ENCODE measurements at places on chromosomes 5 and 9. TPM values are rescaled to one million over a fixed set of nuclear protein-coding genes. Genes with fewer than 3 reads are reported as not detected.

SH2D3C gene
- 4.7 TPM for total RNA-seq

PCDHGB4 gene
- total RNA-seq = 6.1 TPM

GABRA6 gene
- not detected for total RNA-seq

PCDHGB5 gene
- 13.3 TPM for total RNA-seq

OTP gene
- not detected for total RNA-seq

PLK2 gene
- total RNA-seq = 46.3 TPM

RASEF gene
- 0.16 TPM for total RNA-seq

IL5 gene
- total RNA-seq = not detected

DNA sequence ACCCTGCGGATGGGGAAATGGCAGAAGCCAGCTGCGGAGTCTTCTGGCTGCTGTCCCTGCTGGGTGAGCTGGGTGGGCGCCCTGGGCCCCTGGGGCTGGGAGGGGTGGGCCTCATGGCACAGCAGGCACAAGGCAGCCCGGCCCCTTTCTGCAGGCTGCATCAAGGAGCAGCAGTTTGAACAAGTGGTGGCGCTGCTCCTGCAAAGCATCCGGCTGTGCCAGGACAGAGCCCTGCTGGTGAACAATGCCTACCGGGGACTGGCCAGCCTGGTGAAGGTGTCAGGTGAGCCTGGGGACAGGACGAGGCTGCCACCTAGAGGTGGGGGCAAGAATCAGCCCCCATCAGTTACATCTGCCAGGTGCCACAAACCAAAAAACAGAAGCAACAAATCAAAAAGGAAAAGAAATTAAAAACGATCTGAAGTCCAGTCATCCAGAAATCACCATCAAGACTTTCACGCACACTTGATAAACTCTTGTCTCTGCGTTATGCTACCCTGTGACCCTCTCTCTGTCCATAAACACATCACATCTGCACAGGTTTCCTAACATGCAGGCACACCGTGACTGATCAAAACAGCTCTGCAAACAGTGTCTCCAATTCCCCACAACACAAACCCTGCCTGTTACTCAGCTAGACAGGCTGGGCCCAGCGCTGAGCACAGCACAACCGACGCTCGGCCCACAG is 13.9 kb downstream of the REXO4 start:
- H3K36me3 ChIP-seq = peaks cover 17% of the 10 kb centered on the region
- no peaks in the 10 kb centered on the region for H3K27me3 ChIP-seq
- H3K4me3 ChIP-seq = no peak overlapping the region
- H3K27ac ChIP-seq = no peak overlapping the region
- H3K4me1 ChIP-seq = no peaks in the 10 kb centered on the region

DNA sequence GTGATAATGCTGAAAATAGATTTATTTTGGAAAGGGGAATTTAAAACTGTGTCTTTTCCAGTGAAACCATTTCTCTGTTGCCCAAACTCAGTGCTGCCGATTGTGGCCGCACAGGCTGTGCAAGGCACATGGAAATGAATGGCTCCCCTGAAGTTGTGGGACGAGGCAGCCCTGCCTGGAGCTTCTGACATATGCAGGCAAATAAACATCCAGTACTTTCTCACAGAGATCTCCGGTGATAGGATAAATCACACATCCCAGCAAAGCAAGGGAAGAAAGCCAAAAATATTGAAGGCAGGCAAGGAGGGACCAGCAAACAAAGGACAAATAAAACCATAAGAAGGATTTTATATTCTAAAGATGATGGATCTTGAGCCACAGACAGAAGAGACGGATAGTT is 464.5 kb downstream of the MTRR start:
- H3K27me3 ChIP-seq = no peaks in the 10 kb centered on the region
- no peak overlapping the region for H3K27ac ChIP-seq
- H3K4me3 ChIP-seq = no peak overlapping the region
- H3K4me1 ChIP-seq = no peaks in the 10 kb centered on the region
- no peaks in the 10 kb centered on the region for H3K36me3 ChIP-seq

DNA sequence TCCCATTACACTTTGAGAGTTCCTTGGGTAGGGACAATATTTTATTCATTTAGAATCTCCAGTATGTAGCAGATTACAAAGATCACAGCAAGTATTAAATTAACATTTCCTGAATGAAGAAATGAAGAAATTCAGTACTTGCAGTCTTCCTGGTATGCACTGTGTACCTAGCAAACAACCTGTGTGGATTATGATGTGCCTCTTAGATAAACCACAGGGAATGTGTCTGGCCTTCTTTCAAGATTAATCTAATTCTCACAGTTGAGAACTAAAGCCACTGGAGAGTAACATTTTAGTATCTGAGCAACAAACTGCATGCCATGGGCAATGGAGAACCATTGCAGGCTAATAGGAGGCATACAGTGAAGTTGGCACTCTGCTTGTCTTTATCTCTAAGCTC is 199.4 kb downstream of the AP3B1 start:
- H3K27me3 ChIP-seq = no peaks in the 10 kb centered on the region
- no peak overlapping the region for H3K27ac ChIP-seq
- no peaks in the 10 kb centered on the region for H3K4me1 ChIP-seq
- H3K36me3 ChIP-seq = peaks cover 13% of the 10 kb centered on the region

- no peaks in the 10 kb centered on the region for H3K27me3 ChIP-seq
- H3K36me3 ChIP-seq = no peaks in the 10 kb centered on the region
- no peak overlapping the region for H3K27ac ChIP-seq
- H3K4me1 ChIP-seq = no peaks in the 10 kb centered on the region
These were observed 84.7 kb upstream of the RORB start for GRCh38 chr9:74412236-74412979.

GRCh38 chr5:111755345-111755941 is 1.6 kb downstream of the NREP start:
- peak overlapping the region; percentile 54 for H3K4me3 ChIP-seq
- no peaks in the 10 kb centered on the region for H3K36me3 ChIP-seq
- H3K4me1 ChIP-seq = no peaks in the 10 kb centered on the region

GRCh38 chr5:37777432-37778130 is 62.3 kb downstream of the GDNF start:
- peak overlapping the region; percentile 93 for H3K27ac ChIP-seq
- H3K4me1 ChIP-seq = peaks cover 26% of the 10 kb centered on the region
- no peaks in the 10 kb centered on the region for H3K27me3 ChIP-seq
- no peak overlapping the region for H3K4me3 ChIP-seq

GRCh38 chr9:19976226-19976625 is 187.4 kb upstream of the SLC24A2 start:
- no peaks in the 10 kb centered on the region for H3K4me1 ChIP-seq
- H3K27ac ChIP-seq = no peak overlapping the region
- DNase-seq = no peak
- H3K4me3 ChIP-seq = no peak overlapping the region
- no peaks in the 10 kb centered on the region for H3K36me3 ChIP-seq
- no peaks in the 10 kb centered on the region for H3K27me3 ChIP-seq

DNA sequence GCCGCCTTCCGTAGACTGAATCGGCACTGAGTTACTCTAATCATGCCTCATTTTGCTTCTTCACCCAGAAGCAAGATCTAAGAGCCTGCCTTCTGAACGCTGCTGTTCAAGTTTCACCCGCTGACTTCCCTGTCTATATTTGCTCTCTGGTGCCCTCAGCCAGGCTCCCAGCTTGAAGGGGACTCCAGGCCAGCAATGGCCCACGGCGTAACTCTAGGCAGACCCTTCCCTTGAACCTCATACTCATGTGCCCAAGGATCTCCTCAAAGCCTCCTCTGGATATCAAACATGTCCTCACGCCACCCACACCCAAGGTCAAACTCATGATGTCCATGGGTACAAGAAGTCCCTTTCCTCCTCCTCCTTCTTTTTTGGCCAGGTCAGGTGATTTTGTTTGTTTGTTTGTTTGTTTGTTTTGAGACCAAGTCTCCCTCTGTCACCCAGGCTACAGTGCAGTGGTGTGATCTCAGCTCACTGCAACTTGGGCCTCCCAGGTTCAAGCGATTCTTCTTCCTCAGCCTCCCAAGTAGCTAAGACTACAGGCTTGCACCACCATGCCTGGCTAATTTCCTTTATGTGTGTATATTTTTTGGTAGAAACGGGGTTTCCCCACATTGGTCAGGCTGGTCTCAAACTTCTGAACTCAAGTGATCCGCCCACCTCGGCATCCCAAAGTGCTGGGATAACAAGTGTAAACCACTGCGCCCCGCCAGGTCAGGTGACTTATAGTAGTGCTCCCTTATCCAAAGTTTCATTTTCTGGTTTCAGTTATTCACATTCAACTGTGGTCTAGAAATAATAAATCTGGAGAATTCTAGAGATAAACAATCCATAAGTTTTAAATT is 239.0 kb downstream of the SYK start:
- no peak overlapping the region for H3K4me3 ChIP-seq
- no peak for DNase-seq
- H3K4me1 ChIP-seq = peaks cover 20% of the 10 kb centered on the region

- DNase-seq = no peak
- no peak overlapping the region for H3K4me3 ChIP-seq
- no peaks in the 10 kb centered on the region for H3K4me1 ChIP-seq
- H3K27ac ChIP-seq = no peak overlapping the region
- H3K36me3 ChIP-seq = no peaks in the 10 kb centered on the region
- H3K27me3 ChIP-seq = no peaks in the 10 kb centered on the region
These were observed 16.5 kb upstream of the SIL1 start for GRCh38 chr5:139214646-139215045.

DNA sequence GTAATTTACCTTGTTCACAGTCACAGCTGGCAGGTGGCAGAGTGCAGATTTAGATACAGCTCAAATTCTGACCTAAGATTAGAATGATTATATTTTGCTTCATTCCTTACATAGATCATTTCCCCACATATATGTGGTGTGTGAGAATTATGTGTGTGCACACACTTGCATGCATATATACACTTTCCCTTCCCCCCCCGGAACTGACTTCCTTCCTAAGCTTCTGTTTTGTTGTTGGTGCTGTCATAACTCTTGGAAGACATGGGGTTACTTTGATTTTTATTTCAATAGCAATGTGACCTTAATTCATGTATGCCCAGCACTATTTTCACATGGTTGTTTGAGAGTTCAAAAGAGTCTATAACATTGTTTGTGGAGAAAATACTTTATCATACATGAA is 112.8 kb downstream of the CMYA5 start:
- H3K4me3 ChIP-seq = no peak overlapping the region
- H3K36me3 ChIP-seq = no peaks in the 10 kb centered on the region
- no peaks in the 10 kb centered on the region for H3K4me1 ChIP-seq
- no peak overlapping the region for H3K27ac ChIP-seq

DNA sequence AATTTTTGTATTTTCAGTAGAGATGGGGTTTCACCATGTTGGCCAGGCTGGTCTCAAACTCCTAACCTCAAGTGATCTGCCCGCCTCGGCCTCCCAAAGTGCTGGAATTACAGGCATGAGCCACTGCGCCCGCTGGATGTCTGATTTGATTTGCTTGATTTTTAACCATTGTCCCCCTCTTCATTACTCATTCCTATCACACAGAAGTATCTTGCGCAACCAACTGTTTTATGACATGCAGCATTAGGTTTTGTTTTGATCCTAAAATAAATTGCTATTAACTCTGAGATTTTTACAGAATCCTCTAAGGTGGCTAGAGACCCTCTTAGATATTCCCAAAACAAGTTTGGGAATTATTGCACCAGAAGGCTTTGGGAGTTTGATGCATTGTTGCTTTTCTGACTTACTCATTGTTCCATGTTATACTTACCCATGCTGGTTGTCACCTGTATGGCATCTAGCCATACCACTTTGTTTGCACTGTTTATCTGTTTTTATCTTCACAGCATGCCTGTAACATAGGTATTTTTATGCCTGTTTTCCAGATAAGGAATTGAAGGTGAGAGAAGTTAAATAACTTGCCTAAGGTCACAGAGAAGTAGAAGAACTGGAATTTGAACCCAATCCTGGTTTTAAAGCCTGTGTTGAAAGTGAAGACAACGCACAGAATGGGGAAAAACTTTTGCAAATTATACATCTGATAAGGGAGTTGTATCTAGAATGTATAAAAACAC is 35.9 kb upstream of the PWWP2A start:
- H3K4me3 ChIP-seq = no peak overlapping the region
- H3K27me3 ChIP-seq = no peaks in the 10 kb centered on the region
- H3K36me3 ChIP-seq = no peaks in the 10 kb centered on the region

GRCh38 chr9:89788434-89788833 is 183.6 kb downstream of the GADD45G start:
- no peaks in the 10 kb centered on the region for H3K36me3 ChIP-seq
- no peak overlapping the region for H3K27ac ChIP-seq
- H3K4me3 ChIP-seq = no peak overlapping the region
- no peaks in the 10 kb centered on the region for H3K4me1 ChIP-seq
- H3K27me3 ChIP-seq = no peaks in the 10 kb centered on the region

GRCh38 chr5:156126716-156127115 is 200.2 kb upstream of the SGCD start:
- no peaks in the 10 kb centered on the region for H3K36me3 ChIP-seq
- no peak overlapping the region for H3K4me3 ChIP-seq
- H3K27me3 ChIP-seq = no peaks in the 10 kb centered on the region
- H3K27ac ChIP-seq = no peak overlapping the region
- H3K4me1 ChIP-seq = no peaks in the 10 kb centered on the region

DNA sequence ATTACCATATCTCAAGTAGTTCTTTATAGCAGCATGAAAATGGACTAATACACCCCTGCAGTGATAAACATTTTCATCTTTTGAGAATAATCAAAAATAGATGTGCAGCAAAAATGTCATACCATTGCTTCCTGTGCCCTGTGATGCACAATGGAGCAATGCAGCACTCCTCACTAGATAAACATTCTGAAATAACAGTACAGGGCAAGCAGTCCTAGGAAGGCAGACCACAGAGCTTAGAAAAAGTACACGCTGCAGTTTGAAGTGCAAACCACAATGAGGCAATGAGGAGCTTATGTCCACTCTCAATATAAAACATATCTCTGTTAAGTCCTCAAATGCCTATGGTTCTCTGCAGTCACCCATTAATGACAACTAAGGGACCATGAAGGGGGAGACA is 367.6 kb downstream of the PDE4D start:
- no peaks in the 10 kb centered on the region for H3K27me3 ChIP-seq
- no peak overlapping the region for H3K4me3 ChIP-seq
- peaks cover 7% of the 10 kb centered on the region for H3K4me1 ChIP-seq
- DNase-seq = no peak

- H3K36me3 ChIP-seq = no peaks in the 10 kb centered on the region
- peak; percentile 41 for DNase-seq
- no peaks in the 10 kb centered on the region for H3K27me3 ChIP-seq
- peaks cover 18% of the 10 kb centered on the region for H3K4me1 ChIP-seq
- no peak overlapping the region for H3K4me3 ChIP-seq
These were observed 202.9 kb upstream of the IER5L start for GRCh38 chr9:129380961-129381401.

GRCh38 chr5:177966839-177967166 is 29.2 kb downstream of the PROP1 start:
- no peak for DNase-seq
- no peaks in the 10 kb centered on the region for H3K36me3 ChIP-seq
- H3K27ac ChIP-seq = no peak overlapping the region
- no peaks in the 10 kb centered on the region for H3K4me1 ChIP-seq
- no peak overlapping the region for H3K4me3 ChIP-seq

GRCh38 chr5:170641589-170642031 is 137.8 kb downstream of the KCNIP1 start:
- DNase-seq = peak; percentile 46
- no peaks in the 10 kb centered on the region for H3K4me1 ChIP-seq
- no peak overlapping the region for H3K4me3 ChIP-seq

- H3K36me3 ChIP-seq = no peaks in the 10 kb centered on the region
- DNase-seq = no peak
- H3K27me3 ChIP-seq = no peaks in the 10 kb centered on the region
These were observed 140.7 kb downstream of the C9orf50 start for GRCh38 chr9:129480227-129480626.

All from sigmoid colon (tissue), 7 donors.